Stimulated activated CD4-positive, alpha-beta T cell treated with anti-CD3 and anti-CD28 coated beads, Interleukin-4, amount 100 ng/mL, for 48 hours (primary cell): ENCODE measurements at places on chromosomes 1 and 21.

- no peak for DNase-seq
Measured at GRCh38 chr1:9992910-9993309, 4.1 kb upstream of the RBP7 start.

- no peak for DNase-seq
Measured at GRCh38 chr1:101237229-101237837, 514 bp downstream of the S1PR1 start.

DNA sequence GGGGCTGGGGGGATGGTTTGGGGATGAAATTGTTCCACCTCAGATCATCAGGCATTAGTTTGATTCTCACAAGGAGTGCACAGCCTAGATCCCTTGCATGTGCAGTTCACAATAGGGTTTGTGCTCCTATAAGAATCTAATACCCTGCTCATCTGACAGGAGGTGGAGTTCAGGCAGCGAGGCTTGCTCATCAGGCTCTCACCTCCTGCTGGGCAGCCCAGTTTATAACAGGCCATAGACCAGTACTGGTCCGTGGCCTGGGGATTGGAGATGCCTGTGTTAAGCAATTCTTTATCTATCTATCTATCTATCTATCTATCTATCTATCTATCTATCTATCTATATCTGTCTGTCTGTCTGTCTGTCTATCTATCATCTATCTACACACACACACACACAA is 525.3 kb upstream of the DAB1 start:
- no peak for DNase-seq

- DNase-seq: no peak
Measured at GRCh38 chr1:3945222-3945621, 45.1 kb upstream of the C1orf174 start.

DNA sequence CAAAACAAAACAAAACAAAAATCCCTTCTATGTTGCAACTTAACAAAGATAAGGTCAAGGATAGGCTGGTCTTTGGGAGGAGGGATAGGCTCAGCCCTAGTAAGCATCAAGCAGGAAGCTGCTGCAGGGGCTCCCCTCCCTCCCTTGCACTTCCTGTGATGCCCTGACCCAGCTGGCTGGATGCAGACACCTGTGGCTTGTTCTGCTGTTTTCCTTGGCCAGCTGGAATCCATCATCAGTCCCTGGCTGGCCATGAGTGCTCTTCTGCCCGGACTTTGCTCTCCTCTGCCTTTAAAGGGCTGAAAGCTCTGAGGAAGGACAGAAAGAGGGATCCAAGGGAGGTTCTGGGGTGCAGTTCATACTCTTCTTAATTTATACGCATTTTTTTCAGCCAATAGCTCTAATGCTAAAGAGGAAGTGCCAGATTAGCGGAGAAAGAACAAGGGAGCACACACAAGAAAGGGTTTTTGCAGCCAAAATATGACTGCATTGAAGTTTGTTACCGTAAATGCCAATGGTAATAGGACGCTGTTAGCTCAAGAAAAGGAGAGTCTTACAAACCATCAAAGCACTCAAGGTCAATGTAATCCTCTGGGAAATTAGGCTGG is 19.9 kb upstream of the UBE2U start:
- DNase-seq: no peak

DNA sequence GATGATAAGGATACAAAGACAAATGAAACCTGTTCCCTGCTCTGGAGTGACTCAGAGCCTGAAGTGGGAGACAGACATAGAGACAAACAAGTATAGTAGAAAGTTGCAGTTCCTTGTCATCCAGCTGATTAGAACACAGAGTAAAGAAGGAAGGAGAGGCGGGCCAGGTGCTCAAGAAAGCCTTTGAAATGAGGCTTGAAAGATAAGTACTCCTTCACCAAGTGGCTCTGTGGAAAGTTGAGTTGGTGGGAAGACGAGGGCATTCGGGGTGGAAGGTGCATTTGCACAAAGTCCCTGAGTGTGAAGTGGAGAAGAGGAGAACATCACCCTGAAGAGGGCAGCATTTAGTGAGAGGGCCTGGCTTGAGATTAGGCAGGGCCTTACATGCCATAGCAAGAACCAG is 17.0 kb downstream of the MARK1 start:
- no peak for DNase-seq

DNA sequence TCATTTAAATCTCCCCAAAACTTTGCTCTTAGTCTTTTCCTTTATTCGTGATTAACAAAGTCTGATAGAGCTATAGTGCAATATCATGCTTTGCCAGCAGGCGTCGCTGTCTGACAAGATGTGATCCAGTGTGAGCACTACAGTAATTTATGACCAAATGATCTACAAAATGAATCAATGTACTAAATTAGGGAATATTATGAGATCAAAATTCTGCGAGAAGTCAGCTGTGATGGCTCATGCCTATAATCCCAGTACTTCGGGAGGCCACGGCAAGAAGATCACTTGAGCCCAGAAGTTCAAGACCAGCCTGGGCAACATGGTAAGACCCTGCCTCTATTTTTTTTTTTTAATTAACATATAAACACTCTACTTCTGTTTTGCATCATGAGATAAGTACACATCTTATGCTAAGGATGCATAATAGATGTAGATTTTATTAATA is 3.6 kb upstream of the SPSB1 start:
- DNase-seq: peak; percentile 80

DNA sequence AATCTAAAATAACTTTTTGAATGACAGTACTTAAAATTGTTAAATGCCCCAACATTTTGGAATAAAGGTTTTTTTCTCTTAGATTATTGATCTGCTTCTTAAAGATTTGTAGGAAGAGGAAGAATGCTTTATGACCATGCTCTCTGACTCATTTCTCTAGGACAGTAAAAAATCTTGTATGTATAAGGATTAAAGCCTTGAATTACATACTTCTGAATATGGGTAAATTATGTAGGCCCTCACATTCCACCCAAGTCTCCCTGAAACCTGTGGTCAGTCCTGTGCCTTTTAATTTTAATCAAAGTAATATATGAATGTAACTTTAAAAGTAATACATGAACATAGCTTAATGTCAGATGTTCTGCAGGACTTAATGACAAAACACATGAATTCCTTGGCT is 50.5 kb downstream of the ABCD3 start:
- DNase-seq: no peak

- no peak for DNase-seq
Measured at GRCh38 chr1:180962178-180962577, 49.5 kb downstream of the KIAA1614 start.

DNA sequence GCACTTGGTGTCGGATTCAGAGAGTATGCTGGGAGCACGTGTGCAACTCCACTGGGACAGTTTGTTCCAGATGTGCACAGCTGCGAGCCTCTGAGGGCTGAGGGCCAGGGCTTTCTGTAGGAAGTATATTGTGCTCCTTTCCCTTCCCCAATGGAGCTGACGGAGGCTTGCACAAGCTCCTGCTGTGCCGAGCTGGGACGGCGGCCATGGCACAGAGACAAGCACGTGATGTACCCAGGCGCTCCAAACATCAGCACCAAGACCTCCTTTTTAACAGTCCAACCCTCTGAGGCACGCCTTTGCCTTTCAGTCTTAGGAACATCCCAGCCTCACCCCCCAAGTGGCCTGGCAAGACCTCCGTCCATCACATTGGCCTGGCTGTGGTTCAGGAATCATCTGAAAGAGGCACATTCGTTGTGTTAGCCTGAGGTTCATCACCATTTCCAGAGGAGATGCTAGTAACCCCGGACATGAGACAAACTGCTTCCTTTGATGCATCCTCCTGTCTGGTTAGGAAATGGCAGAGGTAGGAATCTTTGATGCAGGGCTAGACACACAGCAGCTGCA is 339.2 kb upstream of the KAZN start:
- no peak for DNase-seq
